Vein endothelial cell (primary cell): ENCODE measurements at places on chromosomes 7 and 10. TPM values are rescaled to one million over a fixed set of nuclear protein-coding genes. Genes with fewer than 3 reads are reported as not detected.

The UPK3BL1 gene
- total RNA-seq: 11.5 and 17.3 TPM in 2 replicates

The VAX1 gene
- total RNA-seq: not detected in 2 replicates

The FAM20C gene
- 6.5 and 8.4 TPM in 2 replicates for total RNA-seq

The CDK1 gene
- 25.5 and 45.7 TPM in 2 replicates for total RNA-seq

The VSTM4 gene
- under 0.01 and 0.29 TPM in 2 replicates for total RNA-seq

The ACSM6 gene
- not detected in 2 replicates for total RNA-seq

The CLRN3 gene
- total RNA-seq: not detected in 2 replicates

The PCBD1 gene
- 37.4 and 54.9 TPM in 2 replicates for total RNA-seq

The GDF2 gene
- not detected in 2 replicates for total RNA-seq

The PRKG1 gene
- total RNA-seq: 1.2 and 2.0 TPM in 2 replicates

The LIPK gene
- not detected in 2 replicates for total RNA-seq

The NRCAM gene
- total RNA-seq: 62.4 and 85.1 TPM in 2 replicates

The THSD7A gene
- total RNA-seq: 32.0 and 36.6 TPM in 2 replicates

The MYH16 gene
- total RNA-seq: 0.33 and 0.38 TPM in 2 replicates

The C7orf57 gene
- not detected in 2 replicates for total RNA-seq

The ANKRD7 gene
- total RNA-seq: 0.33 and 0.57 TPM in 2 replicates

The ACTR3C gene
- total RNA-seq: 0.67 and 2.0 TPM in 2 replicates

The PCGF5 gene
- total RNA-seq: 37.4 and 37.6 TPM in 2 replicates

The C1QL3 gene
- total RNA-seq: 0.48 TPM in 1 of 2 replicates, not detected in the other

The UPP1 gene
- total RNA-seq: 16.7 and 34.9 TPM in 2 replicates

The IFIT1B gene
- total RNA-seq: not detected in 2 replicates

The CTAGE4 gene
- total RNA-seq: 0.29 TPM in 1 of 2 replicates, not detected in the other

The OGDH gene
- total RNA-seq: 53.6 and 63.2 TPM in 2 replicates
